Progenitor cell of endocrine pancreas (in vitro differentiated cells): ENCODE measurements at places on chromosomes 5 and 9.

DNA sequence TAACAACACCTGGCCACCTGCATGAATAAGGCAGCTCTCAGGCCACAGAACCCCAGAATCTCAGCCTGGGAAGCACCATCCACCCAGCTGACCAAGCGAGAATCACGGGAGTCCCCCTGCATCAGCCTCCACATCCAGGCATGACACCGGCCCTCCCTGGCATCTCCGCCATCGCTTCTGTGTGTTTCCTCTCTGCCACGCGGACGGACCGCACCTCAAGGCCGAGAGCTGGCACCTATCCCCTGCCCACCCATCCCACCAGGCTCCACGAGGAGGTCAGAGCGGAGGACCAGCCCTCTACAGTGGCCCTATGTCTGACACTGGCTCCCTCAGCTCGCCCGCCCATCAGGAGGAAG, 134.7 kb downstream of the COL23A1 start:
- no peak for DNase-seq

DNA sequence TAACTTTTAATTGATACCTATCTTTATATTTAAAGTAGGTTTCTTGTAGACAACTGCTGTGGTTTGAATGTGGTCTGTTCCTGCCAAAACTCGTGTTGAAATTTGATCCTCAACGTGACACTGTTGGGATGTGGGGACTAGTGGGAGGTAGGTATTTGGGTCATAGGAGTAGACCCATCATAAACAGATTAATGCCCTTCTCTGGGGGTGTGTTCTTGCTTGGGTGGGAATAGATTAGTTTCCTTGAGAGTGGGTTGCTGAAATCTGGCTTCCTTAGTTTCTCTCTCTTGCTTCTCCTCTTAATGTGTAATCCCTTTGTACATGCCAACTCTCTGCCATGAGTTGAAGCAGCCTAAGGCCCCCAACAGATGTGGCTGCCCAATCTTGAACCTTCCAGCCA, 34.6 kb upstream of the IPPK start:
- no peak for DNase-seq

- no peak for DNase-seq
Measured at GRCh38 chr5:131163276-131164119, 1.6 kb downstream of the HINT1 start.

- DNase-seq: no peak
Measured at GRCh38 chr5:133865113-133865512, 103.3 kb downstream of the C5orf15 start.

DNA sequence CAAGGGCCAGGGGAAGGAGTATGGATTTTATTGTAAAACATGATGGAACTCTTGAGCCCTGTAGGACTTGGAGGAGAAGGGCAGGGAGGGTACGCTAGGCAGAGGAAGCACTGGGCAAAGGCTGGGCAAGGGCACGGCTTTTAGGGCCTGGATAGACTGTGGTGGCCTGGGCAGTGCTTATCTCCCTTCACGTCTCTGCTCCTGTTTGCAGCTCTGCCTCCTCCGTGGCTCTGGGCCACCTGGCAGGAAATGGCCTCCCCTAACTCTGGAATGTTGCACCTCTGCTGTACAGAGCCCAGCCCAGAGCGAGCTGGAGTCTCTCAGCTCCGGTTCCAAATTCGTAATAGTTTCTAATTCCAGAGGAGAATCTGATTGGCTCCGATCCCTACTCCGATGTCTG, 12.2 kb upstream of the STC2 start:
- DNase-seq: no peak

DNA sequence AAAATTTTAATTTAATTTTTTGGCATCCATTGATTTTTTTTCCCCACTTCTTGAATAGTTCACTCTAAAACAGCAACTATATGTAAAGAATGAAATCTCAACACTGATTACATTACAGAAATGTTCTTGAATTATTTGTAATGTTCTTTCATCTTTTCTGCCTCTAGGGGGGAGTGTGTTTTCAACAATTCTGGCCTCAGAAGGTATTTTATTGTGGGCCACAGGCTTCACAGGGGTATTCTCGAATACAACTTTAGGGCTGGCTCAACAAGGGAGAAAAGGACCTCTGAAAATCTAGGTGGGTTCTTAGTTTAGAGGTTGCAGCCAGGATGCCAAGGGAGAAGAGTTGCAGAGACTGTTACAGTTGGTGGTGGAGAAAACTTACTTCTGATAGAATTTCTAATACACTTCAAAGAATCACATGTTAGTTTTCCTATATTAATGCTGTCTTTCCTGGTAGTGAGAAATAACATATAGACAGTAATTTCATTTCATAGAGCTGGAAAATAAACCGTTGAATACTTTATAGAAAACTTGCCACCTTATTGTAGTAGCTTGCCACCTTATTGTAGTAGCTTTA, 3.6 kb upstream of the NPR3 start:
- no peak for DNase-seq

DNA sequence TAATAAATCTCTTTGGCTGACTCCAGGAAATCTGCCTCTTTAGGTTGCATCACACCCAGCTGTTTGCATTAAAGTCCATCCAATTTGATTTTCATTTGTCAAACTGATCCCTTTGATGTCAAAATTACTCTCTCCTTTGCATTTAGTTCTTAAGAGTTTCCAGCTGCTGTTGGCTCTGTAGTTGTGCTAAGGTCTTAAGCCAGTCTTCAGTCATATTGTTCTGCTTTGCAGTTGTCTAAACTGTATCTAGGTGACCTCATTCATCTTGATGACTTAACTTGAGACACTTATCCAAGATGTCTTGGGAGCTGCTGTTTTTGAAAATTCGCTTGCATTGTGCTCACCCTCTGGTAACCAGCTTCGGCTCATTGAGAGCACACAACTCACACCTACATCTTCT, 386.9 kb upstream of the TLE4 start:
- DNase-seq: no peak

DNA sequence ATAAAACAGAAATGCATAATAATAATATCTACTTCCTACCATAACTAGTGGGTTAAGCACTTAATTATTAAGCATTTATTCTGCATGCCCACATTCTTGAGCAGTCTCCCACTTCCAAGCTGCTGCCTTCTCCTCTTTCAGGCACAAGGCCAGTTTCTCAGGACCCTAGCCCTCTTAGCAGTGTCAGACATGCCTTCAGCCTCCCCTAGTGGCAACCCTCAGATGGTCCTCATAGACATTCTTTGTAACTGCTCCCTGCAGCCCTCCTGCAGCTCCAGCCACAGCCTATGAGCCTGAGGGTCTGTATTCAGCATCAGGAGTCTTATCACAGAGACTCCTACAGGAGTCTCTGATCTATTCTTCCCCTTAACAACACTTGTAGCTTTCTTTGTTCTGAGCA, 3.9 kb downstream of the IL9 start:
- DNase-seq: no peak

GRCh38 chr5:55899344-55899743, 48.2 kb downstream of the IL31RA start:
- no peak for DNase-seq

GRCh38 chr5:169384661-169385060, 83.7 kb upstream of the SLIT3 start:
- no peak for DNase-seq

GRCh38 chr5:78563621-78564020, 85.0 kb downstream of the LHFPL2 start:
- no peak for DNase-seq

DNA sequence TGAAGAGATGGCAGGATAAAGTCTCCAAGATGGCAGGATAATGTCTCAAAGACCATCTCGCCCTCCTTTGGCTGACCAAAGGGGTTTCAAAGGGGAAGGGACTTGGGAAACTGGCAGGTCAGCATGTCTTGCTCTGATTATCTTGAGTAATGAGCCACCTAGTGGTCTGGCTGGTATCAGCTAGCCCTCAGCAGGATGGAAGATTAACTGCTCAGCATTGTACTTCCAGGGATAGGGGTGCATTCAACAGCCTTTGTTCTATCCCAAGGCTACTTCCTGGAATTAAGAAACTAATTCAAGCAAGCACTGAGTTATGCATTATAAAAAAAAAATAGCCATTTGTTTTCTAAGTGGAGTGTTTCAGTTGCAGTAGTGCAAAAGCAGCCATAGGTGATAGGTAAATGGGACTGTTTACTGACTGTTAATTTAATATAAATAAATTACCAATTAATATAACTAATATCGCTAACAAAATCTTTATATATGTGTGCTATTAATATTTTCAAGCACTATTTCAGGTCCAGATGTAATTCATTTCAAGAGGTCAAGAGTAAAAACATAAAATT, 555.5 kb downstream of the CDH9 start:
- DNase-seq: peak; percentile 11

DNA sequence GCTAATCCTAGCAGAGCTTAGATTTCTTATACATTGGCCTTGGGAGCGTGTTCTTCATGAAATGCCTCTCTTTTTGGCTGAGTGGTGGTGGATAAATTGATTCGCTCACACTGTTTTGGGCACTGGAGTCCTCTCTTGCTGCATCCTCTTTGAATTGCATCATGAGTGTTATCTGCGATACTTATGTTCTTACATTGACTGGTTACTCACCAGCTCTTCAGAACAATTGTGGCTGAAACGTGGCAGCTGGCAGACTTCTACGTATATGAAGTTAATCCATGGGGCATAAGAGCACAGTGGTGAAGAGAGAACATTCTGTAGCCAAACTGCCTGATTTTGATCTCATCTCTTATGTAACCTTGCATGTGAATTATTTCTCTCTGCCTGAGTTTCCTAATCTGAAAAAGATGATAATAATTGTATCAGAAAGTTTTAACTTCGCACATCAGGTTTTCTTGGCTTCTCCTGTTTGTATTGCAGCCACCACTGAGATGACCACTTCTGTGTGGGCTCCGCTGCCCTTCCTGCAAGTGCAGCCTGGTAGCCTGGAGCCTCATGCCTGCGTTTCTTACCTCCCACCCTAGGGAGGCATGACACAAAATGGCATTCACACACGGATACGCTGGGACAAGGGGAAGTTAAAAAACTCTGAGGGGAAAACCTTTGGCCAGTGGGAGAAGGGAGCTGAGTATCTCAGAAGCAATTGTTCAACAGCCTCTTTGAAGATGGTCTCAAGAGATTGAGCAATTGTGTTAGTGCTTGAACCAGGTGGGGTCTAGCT, 295.2 kb downstream of the ARHGAP26 start:
- no peak for DNase-seq

DNA sequence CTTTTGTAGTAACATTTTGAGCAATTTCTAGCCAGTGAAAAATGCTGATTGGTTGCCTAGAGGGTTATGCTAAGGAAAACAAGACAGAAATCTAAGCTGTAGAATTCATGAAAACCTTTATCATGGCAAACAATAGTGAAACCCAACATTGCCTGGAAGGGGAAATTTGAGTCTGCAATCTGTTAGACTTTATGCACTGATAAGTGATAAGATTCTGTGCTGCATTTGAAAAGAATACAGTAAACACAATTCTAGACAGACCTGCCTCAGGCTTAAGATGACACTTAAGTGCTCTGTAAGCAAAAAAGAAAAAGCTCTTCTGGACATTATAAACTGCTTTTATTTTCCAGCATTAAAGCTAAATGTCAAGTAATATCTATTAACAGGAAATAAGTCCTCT, 519.3 kb downstream of the ISL1 start:
- no peak for DNase-seq

GRCh38 chr9:78788101-78788500, 491.2 kb downstream of the PSAT1 start:
- no peak for DNase-seq

- DNase-seq: no peak
Measured at GRCh38 chr5:153711755-153712154, 221.3 kb downstream of the GRIA1 start.
